ENCODE measurements at places on chromosomes 5 and 9.

- peak; percentile 50 for DNase-seq
Observed at GRCh38 chr9:6055216-6055615, 39.8 kb upstream of the RANBP6 start.

GRCh38 chr9:112041536-112042243, 133.4 kb downstream of the SUSD1 start:
- DNase-seq = no peak

DNA sequence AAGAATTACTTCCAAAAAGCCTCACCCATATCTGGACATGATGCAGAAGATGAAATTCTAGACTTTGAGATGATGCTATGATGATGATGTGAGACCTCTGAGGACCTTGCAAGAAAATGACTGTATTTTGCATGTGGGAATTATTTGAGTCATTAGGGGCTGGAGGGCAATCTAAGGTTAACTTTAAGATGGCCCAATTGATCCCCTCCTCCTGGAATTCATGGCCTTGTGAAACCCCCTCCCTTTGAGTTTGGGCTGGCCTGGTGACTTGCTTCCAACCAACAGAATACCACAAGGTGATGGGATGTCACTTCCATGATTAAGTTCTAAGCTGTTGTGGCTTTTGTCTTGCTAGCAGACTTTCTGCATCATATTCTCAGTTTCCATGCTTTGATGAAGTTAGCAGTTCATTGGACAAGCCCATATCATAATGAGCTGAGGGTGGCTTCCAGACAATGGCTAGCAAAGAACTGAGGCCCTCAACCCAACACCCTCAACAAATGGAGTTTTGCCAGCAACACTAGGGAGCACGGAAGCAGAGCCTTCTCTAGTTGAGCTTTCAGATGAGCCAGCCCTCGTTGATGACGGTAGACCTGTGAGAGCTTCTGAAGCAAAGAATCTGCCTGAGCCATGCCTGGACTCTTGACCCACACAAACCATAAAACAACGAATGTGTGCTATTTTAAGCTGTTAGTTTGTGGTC, 7.4 kb upstream of the AMACR start:
- no peak for DNase-seq

DNA sequence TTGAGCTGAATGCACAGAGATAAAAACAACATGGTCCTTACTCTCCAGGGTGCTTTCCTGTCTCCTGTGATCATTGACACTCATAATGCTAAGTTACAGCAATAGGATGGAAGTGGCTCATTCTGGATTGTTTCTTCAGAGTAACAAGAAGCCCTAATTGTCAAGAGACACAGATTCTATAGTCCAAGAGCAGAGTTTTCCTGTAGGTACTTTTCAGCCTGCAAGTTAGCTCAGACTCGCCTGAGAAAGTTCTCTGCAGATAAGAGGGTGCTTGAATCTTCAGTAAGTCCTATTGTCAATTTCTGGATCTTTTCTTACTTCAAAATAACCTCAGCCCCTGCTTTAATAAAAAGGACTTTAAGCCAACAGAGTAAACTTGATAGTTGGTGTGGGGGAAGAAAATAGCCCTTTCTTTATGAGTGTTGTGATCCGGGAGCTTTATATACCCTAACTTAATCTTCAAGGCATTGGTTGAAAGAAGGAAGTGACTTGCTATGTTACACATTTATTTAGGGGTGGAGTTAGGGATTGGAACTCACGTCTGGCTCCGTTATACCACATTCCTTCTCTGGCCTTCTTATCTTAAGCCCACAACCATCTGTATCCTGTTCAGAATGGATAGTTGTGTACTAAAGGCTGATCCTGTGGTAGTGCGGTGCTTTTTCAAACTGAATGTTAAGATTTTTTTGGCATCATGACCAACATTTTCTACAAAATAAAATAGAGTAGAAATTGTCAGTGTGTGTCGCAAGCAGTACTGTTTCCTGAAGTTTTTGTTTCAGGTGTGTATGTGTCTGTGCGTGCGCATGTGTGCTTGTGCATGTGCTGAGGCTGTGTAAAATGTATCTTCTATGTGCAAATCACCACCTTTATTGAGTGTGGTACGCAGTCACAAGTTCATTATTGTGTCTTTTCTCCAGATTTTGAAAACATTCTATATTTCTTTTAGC, 173.9 kb downstream of the WDR70 start:
- DNase-seq = no peak

GRCh38 chr5:132829742-132830435, 558 bp downstream of the SHROOM1 start:
- peak; percentile 58 for DNase-seq

GRCh38 chr9:9752722-9753121, 860.1 kb downstream of the PTPRD start:
- no peak for DNase-seq

- no peak for DNase-seq
Observed at GRCh38 chr5:81572201-81572600, 178.3 kb upstream of the ACOT12 start.

DNA sequence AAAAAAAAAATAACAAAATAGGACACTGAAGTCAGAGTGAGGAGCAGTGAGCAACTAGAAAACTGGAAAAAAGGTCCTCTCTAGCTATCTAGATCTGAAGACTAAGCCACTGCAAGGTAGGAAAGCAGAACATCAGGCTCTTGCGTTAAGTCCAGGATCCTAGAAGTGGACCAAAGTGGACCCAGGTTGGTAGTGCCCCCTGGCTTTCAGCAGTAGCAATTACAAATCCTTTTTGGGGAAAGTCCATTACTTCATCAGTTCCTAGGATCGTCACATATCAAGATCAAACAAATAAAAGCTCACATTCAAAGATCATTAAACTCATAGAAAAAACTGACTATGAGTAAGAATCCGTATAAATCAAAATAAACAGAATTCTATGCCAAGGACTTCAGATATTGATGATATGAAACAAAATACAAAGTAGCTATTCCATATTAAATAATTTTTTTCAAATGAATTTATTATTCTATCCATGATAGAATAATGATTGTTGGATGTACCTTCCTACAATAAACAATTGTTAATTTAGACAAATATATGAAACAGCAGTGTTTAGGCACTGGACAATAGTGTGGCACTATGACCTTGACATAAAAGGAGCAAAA, 6.5 kb upstream of the RICTOR start:
- no peak for DNase-seq

GRCh38 chr5:142166754-142167153, 58.2 kb downstream of the NDFIP1 start:
- DNase-seq = no peak

DNA sequence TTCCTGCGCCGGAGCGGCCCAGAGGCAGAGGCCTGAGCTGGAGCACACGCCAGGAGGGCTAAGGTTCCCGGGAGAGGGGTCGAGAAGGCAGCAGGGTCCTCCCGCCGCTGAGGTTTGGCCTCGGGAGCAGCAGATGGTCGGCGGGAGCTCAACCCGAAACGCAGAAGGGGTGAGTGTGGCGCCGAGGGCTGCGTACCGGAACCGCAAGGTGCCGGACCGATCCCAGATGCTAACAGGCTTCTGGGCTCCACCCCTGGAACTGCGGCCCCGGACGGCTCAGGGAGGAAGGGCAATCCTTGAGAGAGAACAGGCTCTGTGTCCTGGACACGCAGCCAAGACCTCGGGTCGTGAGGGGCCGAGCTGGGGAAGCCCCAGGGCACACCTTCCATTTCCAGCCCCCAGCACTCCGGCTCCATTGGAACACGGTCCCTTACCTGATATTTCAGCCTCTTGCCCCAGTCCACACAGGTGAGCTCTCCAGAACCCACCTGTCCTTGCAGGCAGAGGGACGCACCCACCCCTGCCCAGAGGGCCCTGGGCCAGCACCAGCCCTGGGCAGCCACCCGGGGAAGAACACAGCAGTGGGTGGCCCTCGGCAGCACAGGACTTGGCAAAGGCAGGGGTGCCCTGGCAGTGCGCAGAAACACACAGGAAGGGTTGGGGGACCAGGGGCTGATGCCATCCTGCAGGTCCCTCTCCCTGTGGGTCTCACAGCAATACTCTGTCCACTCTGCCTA, 1.4 kb downstream of the LHX3 start:
- no peak for DNase-seq

GRCh38 chr9:121220996-121221663, 19.5 kb upstream of the RAB14 start:
- no peak for DNase-seq

DNA sequence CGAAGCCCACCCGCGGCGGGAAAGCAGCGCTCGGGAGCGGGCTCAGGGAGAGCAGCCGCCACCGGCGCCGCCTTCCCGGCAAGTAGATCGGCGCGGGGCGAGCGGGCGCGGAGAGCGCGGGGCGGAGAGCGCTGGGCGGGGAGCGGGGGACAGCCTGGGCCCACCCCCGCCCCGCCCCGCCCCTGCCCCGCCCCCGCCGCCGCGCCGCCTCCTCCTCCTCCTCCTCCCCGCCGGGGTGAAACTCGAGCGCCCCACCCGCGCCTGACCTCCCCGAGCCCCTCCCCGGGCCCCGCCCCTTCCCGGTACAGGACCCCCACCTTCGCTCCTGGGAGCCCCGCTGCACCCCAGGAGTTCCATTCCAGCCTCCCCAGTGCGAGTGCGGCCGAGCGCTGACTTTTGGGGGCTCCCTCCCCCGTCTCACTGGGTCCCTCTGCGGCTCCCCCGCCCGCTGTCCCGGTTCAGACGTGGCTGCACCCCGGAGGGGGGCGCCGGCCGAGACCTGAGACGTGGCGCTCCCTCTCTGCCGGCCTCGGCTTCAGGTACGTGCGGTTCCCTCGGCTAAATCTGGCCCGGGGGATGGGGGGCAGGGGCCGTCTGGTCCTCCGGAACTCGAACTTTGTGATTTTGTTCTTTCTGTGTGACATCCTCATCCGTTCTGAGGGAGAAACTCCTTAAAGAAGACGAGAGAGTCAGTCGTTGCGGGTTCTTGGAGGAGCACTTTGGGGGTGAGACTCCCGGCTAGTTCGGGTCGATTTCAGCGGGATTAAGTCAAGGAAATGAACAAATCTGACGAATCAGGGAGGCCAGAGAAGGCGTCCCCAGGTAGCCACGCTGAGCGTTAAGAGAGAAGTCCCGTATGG, at the start of gene SEMA5A:
Gene SEMA5A (minus strand): TSS at position 84 of the 860 bp plus-strand sequence. CDS start 166,129 bp downstream, outside the sequence.
- DNase-seq = no peak

GRCh38 chr9:104795082-104795481, 31.2 kb downstream of the NIPSNAP3B start:
- no peak for DNase-seq

DNA sequence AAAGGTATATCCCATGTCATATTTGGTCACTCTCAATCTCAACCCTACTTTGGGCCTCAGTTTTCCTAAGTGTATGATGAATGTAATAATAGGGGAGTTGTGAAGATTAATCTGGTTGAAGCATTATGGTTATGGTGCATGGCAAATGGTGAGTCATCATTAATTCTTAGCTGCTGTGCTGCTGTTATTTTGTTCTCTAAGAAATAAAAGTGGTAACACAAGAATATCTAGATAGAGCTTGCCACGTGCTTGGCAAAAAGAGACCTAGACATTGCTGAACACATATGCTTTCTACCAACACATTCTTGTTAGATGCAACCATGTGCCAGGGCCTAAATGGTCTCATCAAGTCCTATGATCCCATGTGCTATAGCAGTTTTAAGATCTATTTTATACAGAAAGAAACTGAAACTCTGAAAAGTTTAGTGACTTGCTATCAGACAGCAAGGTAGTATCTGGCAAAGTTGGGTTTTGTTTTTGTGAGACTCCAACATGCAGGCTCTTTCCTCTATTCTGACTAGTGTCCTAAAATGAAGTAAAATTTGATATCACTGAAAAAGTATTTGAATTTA, 699.9 kb upstream of the MEF2C start:
- DNase-seq = no peak

- DNase-seq = no peak
Observed at GRCh38 chr9:135574331-135574730, 12.8 kb downstream of the PAEP start.

DNA sequence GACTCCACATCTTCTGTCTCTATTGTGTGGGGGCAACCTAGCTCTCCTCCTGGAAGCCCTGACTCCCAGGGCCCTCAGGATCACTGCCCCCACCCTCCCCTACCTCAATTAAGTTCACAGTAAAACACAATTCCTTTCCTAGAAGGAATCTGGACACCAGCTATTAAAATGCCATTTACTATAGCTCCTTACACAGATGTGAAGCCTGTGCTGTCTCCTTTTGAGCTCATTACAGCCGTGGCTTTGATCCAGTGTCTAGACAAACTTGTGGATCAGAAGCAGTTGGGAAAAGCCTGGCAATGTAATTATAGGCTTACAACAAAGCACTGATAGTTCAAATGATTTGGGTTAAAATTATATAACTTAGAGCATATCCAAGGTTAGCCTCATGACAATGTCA, 107.0 kb upstream of the SMIM23 start:
- DNase-seq = no peak

- DNase-seq = no peak
Observed at GRCh38 chr5:84634256-84634655, 249.6 kb upstream of the EDIL3 start.

DNA sequence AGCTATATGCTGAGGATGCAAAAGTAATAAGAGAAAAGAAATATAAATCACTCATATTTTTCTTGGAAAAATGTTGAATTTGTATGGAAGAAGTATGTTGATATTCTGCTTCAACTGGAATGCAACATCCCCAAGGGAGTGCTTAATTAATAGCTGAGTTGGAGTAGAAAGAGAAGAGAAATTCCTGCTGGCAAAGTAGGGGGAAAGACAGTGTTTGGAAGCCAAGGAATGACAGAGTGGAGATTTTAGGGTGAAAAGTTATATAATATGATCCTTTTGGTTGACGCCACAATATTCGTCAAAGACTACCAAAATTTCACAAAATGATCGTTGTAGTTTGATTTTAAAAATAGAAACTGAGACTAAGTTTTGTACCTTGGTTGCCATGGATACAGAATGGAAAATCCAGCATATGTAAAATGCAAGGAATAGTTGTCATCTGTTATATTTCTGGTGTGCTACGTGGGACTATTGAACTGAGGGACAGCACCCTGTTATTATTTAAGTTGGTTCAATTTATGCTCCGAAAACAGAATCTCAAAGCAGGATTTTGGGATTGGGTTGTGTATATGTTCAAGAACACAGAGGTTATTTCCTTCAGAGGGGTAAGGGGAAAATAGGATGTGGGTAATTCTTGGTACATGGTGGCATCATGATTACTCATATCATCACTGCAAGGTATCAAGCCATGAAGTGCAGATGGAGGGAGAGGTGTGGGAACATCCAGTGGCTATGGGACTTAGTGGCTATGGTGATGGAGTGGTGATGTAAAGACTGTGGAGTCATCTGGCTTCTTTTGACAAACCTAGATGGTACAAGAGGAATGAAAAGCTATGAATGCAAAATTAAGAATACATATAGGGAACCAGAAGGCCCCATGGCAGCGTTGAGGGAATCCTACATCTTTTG, 61.0 kb downstream of the SUB1 start:
- no peak for DNase-seq
